RWPE1 (cell line): ENCODE measurements at places on chromosomes 12 and 14.

- DNase-seq = no peak
These were observed 32.4 kb upstream of the AP4S1 start for GRCh38 chr14:30993071-30993470.

DNA sequence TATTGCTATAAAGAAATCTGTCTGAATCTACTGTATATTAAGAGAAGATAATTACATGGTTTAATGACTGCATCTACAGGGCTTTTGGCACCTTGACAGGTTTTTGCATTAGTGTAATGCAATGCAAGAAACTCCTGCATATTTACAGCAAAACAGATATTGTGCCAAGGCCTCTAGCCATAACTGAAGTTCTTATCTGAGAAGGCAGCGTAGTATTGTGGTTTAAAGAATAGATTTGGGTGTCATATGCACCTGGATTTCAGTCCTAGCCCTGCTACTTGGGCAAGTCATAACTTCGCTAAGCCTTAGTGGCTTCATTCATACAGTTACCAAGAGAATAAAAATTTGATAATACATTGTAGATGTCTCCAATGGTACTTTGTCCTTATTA is 350.1 kb downstream of the CCDC91 start:
- no peak for DNase-seq

- DNase-seq = peak; percentile 64
These were observed 56.4 kb downstream of the PITPNM2 start for GRCh38 chr12:123094349-123095077.

DNA sequence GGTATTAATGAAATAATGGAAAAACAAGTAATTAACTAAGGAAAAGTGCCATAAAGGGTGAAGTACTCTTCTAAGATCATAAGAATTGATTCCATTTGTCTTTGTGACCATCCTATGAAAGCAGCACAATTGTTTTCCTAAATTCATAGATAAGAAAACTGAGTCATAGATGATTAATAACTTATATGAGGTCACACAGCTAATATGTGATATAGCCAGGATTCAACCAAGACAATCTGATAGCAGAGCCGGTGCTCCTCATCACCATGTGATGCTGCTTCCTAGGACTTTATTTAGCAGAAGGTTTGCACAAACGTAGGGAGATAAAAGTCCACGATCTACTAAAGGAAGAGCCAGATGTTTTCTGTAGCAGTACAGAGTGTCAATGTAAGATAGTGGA is 181.5 kb upstream of the SYT1 start:
- DNase-seq = no peak

DNA sequence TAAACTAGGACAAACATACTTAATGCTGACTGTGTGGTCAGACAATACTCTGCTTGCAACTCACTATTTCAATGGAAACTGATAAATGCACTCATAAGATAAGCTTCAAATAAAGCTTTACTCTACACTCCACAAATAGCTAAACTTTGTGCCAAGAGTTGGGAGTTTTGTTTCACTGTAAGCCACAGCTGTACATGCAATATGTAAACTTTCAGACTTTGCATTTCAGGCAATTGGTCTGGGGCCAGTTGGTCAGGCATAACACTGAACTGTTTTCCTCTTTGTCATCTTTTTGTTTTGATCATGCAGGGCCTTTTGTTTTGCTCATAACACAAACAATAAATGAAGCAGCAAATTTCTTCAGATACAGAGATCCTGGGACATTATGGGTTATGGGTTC is 426.2 kb downstream of the IPO8 start:
- no peak for DNase-seq

DNA sequence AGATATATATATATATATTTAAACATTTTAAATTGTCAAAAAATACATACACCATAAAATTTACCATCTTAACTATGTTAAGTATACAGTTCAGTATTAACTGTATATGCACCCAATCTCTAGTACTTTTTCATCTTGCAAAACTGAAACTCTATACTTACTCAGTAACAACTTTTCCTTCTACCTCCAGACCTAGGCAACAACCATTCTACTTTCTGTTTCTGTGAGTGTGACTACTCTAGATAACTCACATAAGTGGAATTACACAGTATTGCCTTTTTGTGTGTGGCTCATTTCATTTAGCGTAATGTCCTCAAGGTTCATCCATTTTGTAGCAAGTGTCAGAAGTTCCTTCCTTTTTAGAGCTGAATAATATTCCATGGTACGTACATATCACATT is 8.2 kb downstream of the FAM234B start:
- no peak for DNase-seq

DNA sequence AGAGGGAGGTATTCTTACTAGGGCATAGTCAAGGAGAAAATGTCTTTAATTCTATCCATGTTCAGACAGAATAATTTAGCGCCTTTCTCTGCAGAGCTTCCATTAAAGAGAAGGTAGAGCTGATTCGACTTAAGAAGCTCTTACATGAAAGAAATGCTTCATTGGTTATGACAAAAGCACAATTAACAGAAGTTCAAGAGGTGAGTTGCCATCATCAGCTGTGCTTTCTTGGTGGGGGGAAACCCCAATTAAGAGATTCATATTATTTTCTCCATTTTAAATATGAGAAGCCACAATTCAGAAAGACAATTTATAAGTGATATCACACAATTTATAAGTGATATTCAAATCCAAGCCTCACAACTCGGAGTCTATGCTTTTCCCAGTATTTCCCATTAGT is 27.8 kb downstream of the RPGRIP1 start:
- DNase-seq = no peak

DNA sequence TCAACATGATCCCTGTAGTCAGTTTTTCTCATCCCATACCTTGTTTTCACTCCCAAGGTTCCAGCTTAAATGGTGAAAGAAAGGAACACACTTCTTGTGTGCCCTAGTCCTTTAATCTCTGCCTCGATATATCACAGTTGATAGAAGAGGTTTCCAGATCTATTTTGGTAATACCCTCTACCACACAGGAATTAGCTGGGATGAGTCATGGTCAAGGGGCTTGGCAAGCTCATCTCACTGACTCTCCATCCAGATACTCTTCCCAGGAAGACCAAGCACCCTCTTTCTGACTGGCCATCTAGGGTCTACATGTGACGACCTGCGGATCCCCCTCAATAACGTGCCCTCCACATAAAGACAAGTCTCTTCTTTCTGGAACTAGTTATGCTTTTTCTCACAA is 277.9 kb downstream of the ITPR2 start:
- no peak for DNase-seq

GRCh38 chr14:78666336-78667056 is 496.3 kb downstream of the NRXN3 start:
- DNase-seq = no peak

GRCh38 chr14:76134231-76134630 is 17.5 kb upstream of the GPATCH2L start:
- DNase-seq = no peak

DNA sequence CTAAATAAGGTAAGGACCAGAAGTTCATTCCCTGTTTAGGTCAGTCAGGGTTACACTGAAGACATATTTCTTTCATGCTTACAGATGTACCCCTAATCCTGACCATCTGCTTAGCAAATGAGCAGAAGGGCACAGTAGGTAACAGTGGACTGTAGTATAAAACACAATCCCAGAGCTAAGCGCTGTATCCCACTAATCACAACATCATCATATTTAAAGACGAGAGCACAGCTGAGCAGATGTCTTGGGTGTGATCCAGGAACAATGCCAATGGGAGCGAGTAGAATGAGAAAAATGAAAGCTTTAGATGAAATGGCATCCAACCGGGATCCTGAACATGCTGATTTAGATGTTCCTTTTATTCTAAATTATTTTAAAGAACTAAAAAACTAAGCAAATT is 213.4 kb downstream of the CCER1 start:
- no peak for DNase-seq

DNA sequence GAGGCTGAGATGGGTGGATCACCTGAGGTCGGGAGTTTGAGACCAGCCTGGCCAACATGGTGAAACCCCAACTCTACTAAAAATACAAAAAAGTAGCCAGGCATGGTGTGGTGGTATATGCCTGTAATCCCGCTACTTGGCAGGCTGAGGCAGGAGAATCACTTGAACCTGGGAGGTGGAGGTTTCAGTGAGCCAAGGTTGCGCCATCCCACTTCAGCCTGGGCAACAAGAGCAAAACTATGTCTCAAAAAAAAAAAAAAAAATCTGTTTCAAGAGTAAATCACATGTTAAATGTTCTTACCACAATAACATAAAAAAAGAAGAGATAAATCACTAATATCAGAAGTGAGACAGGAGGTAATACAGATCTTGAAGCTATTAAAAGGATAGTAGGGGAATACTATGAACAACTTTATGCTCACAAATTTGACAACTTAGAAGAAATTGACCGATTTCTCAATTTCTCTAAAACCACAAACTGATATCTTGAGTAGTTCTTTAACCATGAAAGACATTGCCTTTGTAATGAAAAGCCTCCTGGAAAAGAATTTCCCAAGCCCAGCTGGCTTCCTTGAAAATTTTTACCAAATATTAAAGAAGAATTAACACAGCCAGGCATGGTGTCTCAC is 37.7 kb downstream of the TAOK3 start:
- DNase-seq = no peak

GRCh38 chr14:23373041-23373440 is 432 bp downstream of the IL25 start:
- DNase-seq = no peak

DNA sequence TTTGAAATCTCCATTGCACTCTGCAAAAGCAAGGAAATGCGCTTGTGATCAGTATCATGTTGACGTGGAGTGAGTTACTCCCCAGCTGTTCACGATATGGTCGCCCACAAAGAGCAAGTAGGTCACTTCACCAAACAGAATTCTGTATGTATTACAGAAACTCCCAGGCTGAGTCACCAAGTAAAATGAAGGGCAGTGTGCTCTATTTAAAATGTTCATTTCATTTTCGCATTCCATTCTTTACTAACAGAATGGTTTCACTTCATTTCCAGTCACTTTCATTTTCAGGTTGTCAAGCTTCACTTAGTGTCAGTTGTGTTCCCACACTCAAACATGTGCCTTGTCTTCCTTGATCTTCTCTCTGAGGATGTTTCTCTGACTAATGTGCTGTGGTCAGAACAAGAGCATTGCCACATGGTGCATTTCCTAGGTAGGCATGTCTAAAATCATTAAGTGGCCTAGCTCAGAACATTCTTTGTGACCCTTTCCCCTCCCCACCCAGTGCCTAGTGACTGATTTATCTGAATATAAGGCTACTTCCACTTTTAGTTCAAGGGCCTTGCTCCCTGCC is 391.2 kb downstream of the RAD51B start:
- peak; percentile 36 for DNase-seq

- no peak for DNase-seq
These were observed 32.1 kb downstream of the PPFIBP1 start for GRCh38 chr12:27555925-27556778.

DNA sequence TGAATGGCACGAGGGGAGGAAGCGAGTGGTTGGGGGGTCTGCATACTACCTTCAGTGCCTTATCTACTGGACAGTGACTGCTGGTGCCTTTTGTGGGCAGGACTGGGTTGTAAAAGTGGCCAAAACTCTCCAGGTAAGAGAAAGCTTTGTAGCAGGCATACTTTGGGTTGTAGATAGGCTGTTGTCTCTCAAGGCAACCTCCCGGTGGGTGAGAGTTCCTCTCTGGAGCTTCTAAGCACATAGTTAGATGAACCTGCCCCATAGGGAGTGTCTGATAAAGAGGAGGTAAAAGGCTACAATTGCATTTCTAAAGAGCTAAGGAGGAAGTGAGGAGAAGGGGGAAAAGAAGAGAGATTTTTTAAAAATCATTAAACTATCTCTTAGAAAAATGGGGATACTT is 4.2 kb upstream of the DAD1 start:
- DNase-seq = no peak

DNA sequence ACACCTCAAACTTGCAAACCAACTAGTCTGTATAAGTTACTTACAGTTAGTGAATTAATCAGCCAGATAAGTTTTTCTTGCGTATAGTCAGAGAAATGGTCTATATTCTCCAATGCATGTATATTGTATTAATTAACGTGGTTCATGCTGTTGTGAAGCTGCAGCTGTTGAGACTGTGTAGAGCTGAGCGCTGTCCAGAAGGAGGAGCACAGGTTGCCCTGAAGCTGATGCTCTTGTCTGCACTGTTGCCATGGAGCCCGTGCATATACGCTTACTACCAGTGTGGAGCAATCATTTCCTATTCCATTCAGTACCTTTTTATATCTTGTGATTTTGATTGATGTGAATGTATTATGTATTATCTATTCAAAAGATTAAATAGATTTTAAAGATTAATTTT is 74.3 kb upstream of the ARID2 start:
- DNase-seq = peak; percentile 34

DNA sequence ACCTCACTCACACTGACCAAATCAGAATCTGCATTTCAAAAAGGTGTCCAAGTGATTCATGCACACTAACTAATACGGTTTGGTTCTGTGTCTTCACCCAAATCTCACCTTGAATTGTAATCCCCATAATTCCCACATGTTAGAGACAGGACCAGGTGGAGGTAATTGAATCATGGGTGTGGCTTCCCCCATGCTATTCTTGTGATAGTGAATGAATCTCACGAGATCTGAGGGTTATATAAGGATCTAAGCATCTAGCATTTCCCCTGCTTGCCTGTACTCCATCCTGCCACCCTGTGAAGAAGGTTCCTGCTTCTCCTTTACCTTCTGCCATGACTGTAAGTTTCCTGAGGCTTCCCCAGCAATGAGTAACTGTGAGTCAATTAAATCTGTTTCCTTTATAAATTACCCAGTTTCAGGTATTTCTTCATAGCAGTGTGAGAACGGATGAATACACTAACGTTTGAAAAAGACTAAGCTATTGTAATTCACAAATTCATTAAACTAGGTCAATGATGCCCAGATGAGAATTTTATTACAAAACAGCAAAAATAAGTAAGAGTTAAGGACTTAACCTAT is 759.1 kb downstream of the GALC start:
- DNase-seq = no peak

- no peak for DNase-seq
These were observed 27.1 kb downstream of the ALDH1L2 start for GRCh38 chr12:105057174-105057573.

GRCh38 chr12:65656891-65657351 is 167.4 kb upstream of the HMGA2 start:
- DNase-seq = peak; percentile 90

DNA sequence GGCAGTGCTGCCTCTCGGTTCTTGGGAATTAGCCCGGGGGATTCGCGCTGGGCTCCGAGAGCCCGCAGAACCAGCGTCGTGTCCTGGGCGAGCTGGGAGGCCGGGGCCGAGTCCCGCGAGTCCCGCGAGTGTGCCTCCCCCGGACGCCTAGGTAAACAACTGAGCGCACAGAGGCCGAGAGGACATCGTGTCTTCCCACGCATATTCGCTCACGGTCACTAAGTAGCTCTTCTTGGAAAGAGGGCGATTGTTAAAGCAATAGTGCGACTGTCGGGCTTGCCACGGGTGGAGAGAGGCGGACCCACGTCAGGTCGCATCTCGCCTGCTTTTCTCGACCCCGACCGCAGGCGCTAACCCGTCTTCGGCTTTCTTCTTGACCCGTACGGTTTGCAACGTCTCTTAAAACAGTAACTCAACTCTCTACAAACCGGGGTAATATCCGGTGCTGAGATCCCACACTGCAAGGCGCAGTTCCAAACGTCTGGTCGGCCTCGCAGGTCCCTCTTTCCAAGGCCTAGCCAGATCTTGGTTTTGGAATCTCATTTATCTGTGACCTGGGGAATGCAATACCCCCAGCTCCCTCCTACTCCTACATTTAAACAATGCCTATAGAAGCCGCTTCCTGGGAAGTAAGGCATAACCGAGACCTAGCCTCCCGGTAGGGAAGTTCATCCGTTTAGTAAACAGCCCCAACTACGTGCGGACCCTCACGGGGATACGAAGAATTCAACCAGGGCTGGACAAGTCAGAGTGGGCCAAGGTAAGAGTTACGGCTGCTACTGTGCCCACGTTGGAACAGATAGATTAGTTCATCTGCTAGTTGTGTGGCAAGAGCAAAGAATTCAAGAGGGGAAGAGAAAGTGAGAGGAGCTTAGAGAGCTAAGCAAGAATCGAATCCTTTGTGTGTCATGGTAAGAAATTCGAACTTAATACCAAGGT is 736 bp upstream of the PHLDA1 start:
- DNase-seq = peak; percentile 43
